ENCODE measurements at places on chromosomes 5 and 9.
A peak's percentile ranks its signal among the peaks of the same experiment; 100 is the strongest.

DNA sequence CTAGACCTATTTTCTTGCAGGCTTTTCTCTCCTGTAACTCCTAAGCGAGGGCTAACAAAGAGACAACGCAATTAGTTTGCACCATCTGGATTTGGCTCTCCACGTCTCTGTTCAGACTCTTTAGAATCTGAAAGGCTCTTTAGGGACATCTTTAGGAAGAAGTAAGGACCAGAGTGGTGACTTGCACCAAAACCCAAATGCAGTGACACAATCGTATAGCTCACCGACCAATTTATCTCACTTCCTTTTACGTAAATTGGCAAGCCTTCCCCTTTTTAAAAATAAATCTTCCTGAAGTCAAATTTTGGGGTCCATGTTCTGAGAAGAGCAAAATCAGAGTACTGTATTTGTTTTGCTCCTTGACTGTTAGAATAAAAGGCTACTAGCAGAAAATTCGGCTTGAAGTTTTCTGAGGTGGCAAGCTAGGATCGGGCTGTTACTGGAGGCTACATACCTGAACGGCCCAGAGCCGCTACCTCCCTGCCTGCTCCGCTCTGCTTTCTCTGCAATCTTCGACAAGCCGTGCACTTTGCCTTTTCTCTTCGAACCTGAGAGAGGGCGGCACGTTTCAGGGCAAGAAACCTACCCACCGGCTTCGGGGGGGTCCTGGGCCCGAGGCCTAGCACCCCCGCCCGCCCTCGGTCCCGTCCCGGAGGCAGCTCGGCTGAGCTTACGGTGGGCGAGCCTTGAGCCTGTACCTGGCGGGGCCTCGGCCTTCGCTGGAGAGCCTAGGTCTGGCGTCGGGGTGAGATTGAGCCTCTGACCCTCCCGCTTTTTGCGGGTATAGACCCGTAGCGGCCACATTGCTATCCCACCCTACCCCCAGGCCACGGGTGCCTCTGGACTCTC is 537 bp downstream of the MEIKIN start:
- no peak for DNase-seq

GRCh38 chr9:132997591-132997990 is 19.1 kb downstream of the GFI1B start:
- DNase-seq, result peak; percentile 0

- DNase-seq, result peak; percentile 15
Observed at GRCh38 chr9:133839822-133840329, 101.7 kb upstream of the SARDH start.

DNA sequence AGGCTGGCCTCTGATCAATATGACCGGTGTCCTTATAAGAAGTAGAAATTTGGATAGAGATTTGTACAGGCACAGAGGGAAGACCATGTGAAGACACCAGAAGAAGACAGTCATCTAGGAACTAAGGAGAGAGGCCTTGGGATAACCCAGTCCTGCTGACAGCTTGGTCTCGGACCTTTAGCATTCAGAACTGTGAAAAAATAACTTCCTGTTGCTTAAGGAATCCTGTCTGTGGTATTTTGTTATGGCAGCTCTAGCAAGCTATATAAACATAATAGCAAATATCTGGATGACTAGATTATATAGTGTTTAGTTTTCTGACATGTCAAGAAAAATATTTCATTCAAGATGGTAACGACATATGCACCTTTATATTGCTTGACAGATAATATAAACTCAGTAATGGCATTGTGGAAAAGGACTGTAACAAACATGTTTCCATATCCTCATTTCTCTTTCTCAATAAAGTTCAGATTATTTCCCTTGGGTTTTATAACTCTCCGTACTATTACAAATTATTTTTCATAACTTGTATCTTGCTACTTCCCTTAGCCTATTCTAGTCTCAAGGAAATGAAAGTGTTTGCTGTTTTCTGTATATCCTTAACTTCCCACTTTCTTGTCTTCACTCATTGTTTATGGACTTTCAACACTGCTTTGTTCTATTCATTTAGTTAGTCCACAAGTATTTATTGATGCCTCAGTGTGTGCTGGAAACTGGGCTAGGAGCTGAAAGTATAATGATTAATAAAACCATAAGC is 62.4 kb downstream of the KIAA1958 start:
- DNase-seq, result no peak

- no peak for DNase-seq
Observed at GRCh38 chr5:145429170-145429569, 406.0 kb downstream of the PRELID2 start.

GRCh38 chr5:79255786-79256557 is 20.0 kb downstream of the JMY start:
- no peak for DNase-seq

GRCh38 chr5:117982691-117983090 is 1005.7 kb downstream of the DTWD2 start:
- DNase-seq, result no peak

GRCh38 chr5:37056762-37057161 is 180.2 kb downstream of the NIPBL start:
- DNase-seq, result no peak

- DNase-seq, result no peak
Observed at GRCh38 chr5:115179394-115180164, 9.9 kb upstream of the TRIM36 start.

DNA sequence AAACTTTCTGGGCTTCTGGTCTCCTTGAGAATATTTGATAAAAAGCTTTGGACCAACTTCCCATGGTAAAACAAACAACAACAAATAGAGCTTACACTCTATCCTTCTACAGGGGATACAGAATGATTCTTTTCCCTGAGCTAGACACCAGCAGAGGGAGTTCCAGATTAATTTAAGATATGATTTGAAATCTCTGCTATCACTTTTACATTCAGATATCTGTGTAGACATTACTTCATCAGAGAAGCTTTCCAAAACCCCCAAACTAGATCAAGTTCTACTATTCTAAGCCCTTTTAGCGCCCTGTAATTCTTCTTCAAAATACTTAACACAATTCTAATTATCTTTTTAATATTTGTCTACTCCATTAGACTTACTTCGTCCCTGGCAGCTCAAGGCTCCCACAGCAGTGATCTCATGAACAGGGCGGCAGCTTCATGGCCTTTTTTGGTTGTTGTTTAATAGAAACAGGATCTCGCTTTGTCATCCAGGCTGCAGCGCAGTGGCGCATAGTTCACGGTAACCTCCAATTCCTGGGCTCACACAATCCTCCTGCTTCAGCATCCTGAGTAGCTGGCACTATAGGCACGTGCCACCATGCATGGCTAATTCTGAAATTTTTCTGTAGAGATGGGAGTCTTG is 955 bp upstream of the GALNT12 start:
- no peak for DNase-seq

DNA sequence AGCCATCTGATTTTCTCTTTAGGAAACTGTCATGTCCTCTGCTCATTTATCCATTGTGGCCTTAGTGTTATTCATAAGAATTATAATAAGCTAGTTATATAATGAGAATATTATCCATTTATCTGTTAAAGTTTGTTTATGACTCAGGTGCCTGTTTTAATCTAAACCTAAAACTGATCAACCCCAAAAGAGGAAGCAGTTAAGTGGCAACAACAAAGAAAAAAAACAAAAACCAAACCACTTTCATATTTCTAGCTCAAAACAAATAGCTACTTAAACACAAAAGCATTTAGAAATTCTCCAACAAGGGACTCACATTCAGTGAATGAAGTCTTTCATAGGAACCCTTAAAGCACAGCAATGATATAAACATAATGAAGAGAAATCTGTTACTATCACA is 116.4 kb downstream of the APBA1 start:
- no peak for DNase-seq

DNA sequence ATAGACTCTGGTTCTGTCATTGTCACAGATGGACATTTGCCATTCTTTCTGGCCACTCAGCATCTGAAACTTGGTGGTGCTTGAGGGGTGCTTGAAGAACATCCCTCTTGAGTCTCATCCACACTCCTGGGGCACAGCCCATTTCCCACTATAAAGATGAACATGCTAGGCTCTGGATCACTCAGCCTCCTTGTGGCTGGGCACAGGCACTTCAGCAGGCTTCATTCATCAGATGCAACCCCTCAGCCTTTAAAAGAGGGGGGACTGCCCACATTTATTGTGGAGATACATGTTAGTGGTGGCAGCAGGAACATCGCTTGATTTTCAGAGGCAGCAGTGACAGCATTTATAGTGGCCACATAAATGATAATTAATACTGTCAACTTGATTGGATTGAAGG is 124.7 kb upstream of the NIPBL start:
- DNase-seq, result no peak

DNA sequence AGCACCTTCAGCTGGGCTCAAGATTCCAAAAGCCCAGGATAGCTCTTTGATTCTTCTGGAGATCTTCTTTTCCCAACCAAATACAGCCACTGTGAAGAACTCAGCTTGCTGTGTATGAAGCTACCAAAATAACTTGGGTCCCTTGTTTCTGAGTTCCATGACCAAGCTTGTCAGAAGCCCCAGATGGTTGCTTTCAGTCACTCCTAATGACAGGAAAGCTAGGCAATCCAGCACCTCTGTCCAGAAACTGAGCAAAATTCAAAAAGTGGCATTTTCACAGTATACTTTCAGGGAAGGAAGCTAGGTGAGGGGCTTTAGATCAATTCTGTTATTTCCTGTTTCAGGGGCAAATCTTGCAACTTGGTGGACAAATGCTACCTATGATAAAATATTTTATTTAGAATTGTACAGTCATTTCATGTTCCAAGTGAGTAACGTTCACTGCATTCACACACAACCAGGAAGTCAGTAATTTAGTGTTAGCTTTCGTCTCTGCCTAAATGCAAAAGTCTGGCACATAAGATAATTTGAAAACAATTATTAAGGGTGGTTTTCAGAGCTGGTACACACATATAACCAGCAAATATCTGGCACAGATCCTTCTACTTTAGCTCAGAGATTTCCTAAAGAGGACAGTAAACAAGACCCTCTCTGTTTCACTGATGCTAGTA is 330.1 kb downstream of the GLIS3 start:
- DNase-seq, result no peak

GRCh38 chr5:151063142-151063989 is 17.5 kb downstream of the TNIP1 start:
- DNase-seq, result peak; percentile 49

- DNase-seq, result peak; percentile 60
Observed at GRCh38 chr5:142248853-142249462, 75.9 kb downstream of the SPRY4 start.

DNA sequence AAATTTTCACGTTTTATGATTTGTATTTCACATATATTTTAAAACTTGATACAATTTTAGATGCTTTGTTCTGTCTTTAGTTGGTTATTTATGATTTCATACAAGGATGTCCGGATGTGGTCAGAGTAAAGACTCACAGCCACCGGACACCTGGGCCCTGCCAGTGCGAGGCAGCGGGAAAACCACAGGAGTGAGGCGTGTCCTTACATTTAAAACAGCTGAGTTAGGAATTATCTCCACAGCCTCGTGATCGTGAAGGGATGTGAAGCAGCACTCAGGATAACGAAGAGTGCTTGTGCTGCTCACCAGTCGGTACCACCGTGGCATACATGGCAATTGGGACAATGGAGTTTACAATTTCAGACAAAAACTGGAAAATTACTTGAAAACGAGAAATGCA is 14.0 kb downstream of the SNX18 start:
- DNase-seq, result no peak

GRCh38 chr5:154642499-154643245 is 112.5 kb upstream of the LARP1 start:
- DNase-seq, result no peak

DNA sequence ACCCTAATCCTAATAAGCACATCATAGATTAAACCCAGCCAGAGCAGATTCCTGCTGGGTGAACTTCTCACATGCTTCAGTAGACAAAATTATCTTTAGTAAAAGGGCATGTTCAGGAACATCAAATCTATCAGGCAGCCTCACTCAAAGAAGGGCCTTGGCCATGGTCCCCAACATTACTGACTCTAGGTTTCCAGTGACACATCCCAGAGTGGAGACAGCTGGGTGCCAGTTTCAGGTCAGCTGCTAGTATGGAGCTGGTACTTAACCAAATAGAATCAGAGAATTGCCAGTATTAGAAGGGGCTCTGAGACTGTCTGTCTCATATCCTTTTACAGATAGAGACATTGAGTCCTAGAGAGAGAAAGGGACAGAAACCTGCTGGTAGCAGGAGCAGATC is 44.1 kb upstream of the GALNT10 start:
- no peak for DNase-seq

GRCh38 chr9:136525841-136526499 is 19.9 kb downstream of the NOTCH1 start:
- DNase-seq, result no peak

DNA sequence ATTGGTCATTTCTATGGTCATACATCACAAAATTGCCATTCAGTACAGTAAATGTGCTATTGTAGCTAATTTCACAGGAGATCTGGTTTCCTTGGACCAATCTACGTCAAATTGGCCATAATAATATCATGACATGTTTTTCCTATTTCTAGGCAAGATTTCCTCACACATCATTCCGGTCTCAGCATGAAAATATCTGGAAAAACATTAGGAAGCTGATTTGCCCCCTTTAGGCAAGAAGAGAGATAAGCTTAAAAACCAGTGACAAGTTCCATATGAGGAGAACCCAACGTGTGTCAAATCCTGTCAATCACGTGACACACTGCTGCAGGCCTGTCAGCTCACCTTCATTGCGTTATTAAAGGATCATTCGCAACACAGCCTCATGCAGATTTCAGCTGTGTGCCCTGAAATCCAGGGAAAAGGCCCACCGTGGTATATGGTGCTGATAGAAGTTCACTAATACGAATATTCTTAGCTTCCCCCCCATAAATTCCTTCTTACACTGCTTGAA is 153.3 kb downstream of the ST8SIA4 start:
- no peak for DNase-seq

DNA sequence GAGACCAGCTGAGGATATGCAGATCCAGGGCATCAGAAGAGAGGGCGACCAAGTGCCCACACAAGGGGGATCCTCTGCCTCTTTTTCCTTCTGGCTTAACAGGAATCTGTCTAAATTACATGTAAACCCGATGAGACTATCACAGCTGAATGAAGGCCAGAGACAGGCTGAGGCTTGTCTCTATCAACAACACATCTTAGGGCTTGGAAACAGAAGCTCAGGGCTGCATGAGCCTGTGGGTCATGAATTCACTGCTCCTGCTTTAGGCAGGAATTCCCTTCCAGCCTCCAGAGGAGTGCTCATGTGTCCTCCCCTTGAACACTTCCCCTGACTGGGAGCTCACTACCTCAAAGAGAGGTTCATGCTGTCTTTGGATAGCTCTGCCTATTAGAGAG is 106.1 kb upstream of the PHYKPL start:
- no peak for DNase-seq

- no peak for DNase-seq
Observed at GRCh38 chr9:122815544-122815943, 12.8 kb downstream of the PDCL start.

- DNase-seq, result no peak
Observed at GRCh38 chr9:13142776-13143175, 136.7 kb downstream of the MPDZ start.

- no peak for DNase-seq
Observed at GRCh38 chr9:132040246-132040645, 39.4 kb downstream of the MED27 start.

- no peak for DNase-seq
Observed at GRCh38 chr5:16238018-16238417, 58.4 kb upstream of the MARCHF11 start.

Measured in AG09319 (cell line).